Left colon (tissue), 2 donors: ENCODE measurements at places on chromosomes 7 and 10. TPM values are rescaled to one million over a fixed set of nuclear protein-coding genes. Genes with fewer than 3 reads are reported as not detected.

Gene EGFR
- 66.8 TPM for total RNA-seq

Gene GIMAP2
- total RNA-seq: 6.8 TPM

Gene IDI2
- total RNA-seq: not detected

Gene CDH23
- total RNA-seq: 2.2 TPM

Gene INSYN2A
- 0.08 TPM for total RNA-seq

Gene GPR22
- not detected for total RNA-seq

Gene CACNA2D1
- total RNA-seq: 10.9 TPM

Gene WNT8B
- not detected for total RNA-seq

Gene PON3
- total RNA-seq: 4.0 TPM

Gene CEP55
- 7.4 TPM for total RNA-seq

Gene TAS2R4
- 1.2 TPM for total RNA-seq

Gene GNGT1
- not detected for total RNA-seq

Gene HMX3
- 0.36 TPM for total RNA-seq

Gene ZNF804B
- not detected for total RNA-seq

Gene OR6V1
- total RNA-seq: not detected

Gene LRIT1
- not detected for total RNA-seq

Gene AGBL3
- 0.78 TPM for total RNA-seq

Gene GRK5
- 12.4 TPM for total RNA-seq

Gene IFIT3
- 10.3 TPM for total RNA-seq

Gene EIF5AL1
- 0.09 TPM for total RNA-seq

Gene FBXL13
- 0.15 TPM for total RNA-seq

Gene GOT1
- total RNA-seq: 91.5 TPM

Gene EZH2
- total RNA-seq: 13.4 TPM

Gene LLCFC1
- total RNA-seq: not detected

Gene FAM237B
- not detected for total RNA-seq

Gene RNF133
- 0.53 TPM for total RNA-seq

Gene FAM221A
- 13.5 TPM for total RNA-seq

Gene FKBP6
- not detected for total RNA-seq

Gene C10orf105
- 0.08 TPM for total RNA-seq

Gene CDK14
- 5.5 TPM for total RNA-seq

Gene SLC18A3
- 0.14 TPM for total RNA-seq

Gene COMTD1
- 81.7 TPM for total RNA-seq

Gene SNX8
- 38.0 TPM for total RNA-seq

Gene UCN3
- 4.5 TPM for total RNA-seq

Gene DNAH11
- total RNA-seq: 0.73 TPM

Gene ENTPD7
- total RNA-seq: 20.2 TPM

Gene CALML5
- total RNA-seq: not detected

Gene CRHR2
- total RNA-seq: 0.09 TPM

Gene FOXP2
- 21.1 TPM for total RNA-seq

Gene ZNF117
- 3.3 TPM for total RNA-seq

Gene SORCS1
- 2.7 TPM for total RNA-seq

Gene EPO
- total RNA-seq: not detected

Gene OPN1SW
- not detected for total RNA-seq

Gene PRRT4
- not detected for total RNA-seq

Gene TBX20
- 0.15 TPM for total RNA-seq

Gene VSIR
- total RNA-seq: 76.7 TPM

Gene GPR85
- not detected for total RNA-seq

Gene TRIM56
- 36.2 TPM for total RNA-seq
